ENCODE measurements at places on chromosomes 3 and 15.

DNA sequence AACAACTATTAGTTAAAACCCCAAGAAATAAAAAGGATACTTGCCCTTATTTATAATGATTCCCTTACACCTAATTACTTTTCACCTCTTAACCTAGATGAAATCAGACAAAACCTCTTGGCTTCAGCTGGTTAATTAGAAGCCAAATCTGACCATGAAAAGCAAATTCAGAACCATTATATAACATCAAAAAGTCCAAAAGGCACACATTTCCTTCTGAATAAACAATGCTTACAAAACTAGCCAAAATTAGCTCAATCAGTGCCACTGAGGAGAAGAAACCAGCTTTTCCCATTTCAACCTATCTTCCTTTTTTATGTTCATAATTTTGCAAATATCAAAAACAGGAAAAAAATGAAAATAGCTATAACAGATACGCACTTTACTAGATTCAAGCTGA, 3.2 kb downstream of the EHHADH start:
- DNase-seq, result no peak

GRCh38 chr3:193742628-193743027, 149.6 kb downstream of the OPA1 start:
- no peak for DNase-seq

DNA sequence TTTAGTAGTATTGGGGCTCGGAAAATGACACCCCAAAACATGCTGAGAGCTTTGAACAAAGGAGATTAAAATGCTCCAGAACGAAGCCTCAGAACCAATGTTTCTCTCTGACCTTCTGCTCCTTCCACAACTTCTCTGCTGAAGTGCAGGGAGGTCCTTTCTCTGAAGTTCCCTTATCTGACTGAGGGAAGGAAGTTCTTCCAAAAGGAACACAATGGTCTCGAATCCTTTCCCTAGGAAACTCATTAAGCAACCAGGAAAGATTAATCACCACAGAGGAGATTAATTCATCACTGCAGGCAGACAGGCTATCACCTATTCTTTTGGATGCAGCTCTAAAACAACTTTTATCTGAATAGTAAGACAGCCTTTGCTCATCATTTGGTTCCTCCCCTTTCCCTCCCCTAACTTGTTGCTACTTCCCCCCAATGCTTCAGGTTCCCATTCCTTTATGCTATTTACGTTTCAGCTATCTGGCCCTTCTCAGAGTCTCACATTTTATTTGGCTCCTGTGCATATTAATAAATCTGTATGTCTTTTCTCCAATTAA, 18.2 kb upstream of the WDR49 start:
- DNase-seq, result no peak

DNA sequence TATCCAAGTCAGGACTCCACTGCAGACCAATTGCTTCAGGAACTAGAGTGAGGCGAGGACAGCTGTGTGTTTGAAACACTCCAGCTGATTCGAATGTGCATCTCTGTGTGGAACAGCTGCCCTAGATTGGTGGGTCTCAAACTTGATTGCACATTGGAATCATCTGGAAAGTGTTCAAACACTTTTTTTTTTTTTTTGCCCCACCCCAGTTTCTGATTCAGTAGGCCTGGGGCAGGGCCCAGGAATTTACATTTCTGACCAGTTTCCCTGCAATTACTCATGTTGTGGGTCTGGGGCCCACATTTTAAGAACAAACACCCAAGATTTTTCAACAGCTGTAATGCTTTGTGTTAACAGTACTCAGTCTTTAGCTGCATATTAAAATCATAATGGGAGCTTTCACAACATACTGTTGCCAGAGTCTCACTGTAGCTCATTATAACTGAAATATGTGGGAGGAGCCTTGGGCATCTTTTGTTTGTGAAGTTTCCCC, 156.6 kb downstream of the NR1D2 start:
- no peak for DNase-seq

- DNase-seq, result no peak
These were observed 524.2 kb downstream of the NLGN1 start for GRCh38 chr3:173921732-173922131.

DNA sequence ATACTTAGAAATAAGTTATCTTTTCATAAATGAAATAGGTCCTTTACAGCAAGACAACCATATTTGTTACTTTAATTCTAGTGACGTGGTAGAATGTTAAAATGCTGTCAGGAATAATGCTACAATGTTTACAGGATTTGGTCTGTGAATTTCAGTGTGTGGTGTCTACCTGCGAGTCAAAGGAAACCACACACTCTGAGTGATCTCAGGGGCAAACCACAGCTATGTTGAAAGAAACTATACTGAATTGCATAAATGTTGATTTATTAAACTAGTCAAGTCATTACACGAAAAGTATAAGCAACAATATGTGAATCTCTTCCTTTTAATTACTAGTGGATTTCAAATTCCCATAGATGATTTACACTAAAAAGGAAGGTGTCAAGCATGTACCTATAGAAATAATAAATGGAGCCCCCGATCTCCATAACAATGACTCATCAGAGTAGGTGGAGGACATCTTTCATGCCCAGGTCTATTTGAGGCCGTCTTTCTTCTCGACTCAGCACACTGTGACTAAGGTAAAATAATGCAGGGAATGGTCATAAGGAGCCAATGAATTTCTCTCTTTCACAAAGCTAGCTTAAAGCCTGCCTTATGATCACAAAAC, 463.0 kb downstream of the ERC2 start:
- DNase-seq, result no peak

- no peak for DNase-seq
These were observed 108.9 kb downstream of the CCNL1 start for GRCh38 chr3:157051055-157051454.

- no peak for DNase-seq
These were observed 128.8 kb upstream of the LMOD3 start for GRCh38 chr3:69251078-69251805.

GRCh38 chr3:176566757-176567156, 630.5 kb downstream of the TBL1XR1 start:
- no peak for DNase-seq

GRCh38 chr3:62376906-62377877, 3.8 kb upstream of the FEZF2 start:
- DNase-seq, result no peak

DNA sequence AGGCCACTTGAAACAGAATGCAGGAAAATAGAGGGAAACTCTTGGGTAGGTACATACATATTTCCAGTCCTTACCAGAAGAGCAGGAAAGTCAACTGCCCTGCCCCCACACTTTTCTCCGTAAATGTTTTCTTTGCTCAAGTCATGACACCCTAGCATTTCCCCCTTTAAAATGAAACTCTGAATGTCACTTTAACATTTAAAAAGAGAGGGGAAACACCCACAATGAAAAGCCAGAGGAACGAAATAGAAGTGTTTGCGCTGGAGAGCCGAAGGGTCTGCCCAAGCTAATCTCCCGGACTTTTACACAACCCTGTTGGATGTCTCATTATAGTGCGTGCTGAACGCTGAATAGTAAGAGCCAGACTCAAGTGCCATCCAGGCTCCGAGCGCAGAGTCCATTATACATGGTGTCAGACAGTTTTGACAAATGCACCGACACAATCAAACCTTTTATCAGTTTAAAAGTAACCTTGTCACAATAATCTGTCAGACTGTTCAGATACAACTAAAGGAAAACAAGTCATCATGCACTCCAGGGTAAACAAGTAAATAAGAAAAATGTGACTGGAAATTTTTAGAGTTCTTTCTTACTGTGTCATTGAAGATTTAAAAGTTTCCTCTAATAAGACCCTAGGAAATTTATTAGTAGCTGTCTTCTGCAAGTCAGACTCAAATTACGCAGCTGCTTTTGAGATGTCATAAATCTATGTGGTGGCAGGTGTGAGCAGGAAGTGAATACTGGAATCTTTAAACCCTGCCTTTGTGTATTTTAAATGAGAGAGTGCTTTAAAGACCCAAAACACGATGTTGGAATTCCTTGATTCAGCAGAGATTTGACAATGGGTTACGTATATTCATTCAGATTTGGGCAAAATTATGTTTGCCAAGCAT, 159.8 kb downstream of the RBMS3 start:
- no peak for DNase-seq

- DNase-seq, result no peak
These were observed 659.5 kb upstream of the CADM2 start for GRCh38 chr3:84299329-84299728.

GRCh38 chr3:178634975-178635374, 98.7 kb downstream of the KCNMB2 start:
- DNase-seq, result no peak

DNA sequence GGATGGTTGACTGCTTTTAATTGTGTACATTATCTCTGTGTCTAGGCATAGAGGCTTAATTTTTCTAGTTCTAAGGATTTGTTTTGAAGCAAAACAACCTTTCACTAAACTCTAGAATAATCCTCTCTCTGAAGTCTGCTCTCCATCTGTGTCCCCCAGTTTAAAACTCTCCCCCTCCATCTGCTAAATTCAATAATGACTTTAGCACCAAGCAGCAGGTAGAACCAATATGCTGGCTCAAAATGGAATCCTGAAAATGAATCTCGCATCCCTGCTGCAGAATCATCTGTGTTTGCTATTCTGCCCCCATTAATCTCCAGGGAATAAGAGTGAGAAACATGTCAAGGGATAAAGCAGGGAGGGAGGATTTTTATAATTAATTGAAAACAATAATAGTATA, 111.8 kb downstream of the TUSC7 start:
- DNase-seq, result no peak

- no peak for DNase-seq
These were observed 104.3 kb upstream of the TMC3 start for GRCh38 chr15:81478354-81478753.

DNA sequence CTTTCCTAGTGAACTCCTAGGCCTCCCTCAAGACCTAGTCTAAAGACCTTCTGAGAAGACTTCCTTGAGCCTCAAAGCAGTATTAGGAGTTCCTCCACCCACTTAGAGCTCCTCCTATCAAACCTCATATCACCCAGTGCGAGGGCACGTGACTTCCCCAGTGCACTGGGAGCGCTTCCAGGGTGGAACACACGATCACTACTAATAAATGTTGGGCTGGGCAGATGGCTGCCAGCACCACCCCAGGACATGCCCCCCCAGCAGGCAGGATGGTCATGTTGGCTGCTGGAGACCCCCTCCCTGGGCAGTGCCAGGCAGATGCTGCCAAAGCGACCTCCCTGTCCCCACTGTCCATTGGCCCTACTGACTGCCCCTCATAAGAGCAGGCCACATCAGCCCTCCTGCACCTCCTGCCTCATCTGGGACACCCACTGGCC, 8.5 kb upstream of the PLXND1 start:
- DNase-seq, result no peak

DNA sequence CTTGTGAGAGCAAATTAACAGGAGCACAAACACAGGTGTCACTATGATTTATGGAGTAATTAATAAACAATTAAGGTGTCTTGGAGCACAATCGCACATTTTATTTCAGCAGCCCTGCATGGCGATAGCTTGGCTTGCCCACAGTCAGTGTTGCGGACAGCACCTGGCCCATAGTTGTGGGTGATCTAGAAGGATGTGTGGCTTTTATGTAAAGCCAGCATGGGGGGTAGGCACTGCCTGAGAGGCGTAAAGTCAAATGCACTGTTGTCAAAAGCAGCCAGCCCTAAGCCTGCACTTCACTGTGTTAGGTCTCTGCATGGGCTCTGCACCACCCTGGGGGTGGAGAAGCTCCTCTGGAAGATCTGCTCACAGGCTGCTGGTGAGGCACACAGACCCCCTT, 177.4 kb upstream of the PPP2R3A start:
- DNase-seq, result no peak

DNA sequence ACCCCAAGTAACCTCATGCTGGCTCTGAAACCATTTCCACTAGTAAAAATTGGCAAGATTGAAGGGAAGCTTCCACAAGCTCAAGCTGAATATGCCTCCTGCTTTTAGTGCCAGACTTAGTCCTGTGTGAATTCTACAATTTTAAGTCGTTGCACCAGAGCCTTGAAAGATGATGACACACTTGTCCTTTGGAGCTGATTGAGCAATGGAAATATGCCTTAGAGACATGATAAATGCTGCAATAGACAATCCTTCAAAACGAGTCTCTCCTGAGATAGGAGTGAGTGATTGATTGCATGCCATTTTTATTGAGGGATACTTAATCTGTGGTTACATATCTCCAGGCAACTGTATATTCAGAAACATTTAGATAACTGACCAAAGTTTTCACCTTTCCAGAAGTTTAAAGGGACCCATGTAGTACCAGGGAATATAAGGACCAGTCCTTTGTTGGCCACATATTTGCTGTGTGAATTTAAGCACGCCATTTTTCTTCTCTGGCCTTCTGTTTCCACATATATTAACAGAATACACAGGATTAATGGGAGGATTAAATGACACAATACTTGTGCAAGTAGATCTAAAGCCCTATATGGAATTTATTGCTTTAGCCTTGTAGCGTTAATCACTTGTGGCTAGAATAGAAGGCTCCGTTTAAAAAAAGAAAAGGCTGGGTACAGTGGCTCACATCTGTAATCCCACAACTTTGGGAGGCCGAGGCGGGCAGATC, 65.1 kb downstream of the PPARG start:
- DNase-seq, result no peak

GRCh38 chr3:145939431-145939830, 221.6 kb downstream of the PLOD2 start:
- DNase-seq, result no peak

- no peak for DNase-seq
These were observed 19.7 kb downstream of the ABHD2 start for GRCh38 chr15:89107984-89108383.

DNA sequence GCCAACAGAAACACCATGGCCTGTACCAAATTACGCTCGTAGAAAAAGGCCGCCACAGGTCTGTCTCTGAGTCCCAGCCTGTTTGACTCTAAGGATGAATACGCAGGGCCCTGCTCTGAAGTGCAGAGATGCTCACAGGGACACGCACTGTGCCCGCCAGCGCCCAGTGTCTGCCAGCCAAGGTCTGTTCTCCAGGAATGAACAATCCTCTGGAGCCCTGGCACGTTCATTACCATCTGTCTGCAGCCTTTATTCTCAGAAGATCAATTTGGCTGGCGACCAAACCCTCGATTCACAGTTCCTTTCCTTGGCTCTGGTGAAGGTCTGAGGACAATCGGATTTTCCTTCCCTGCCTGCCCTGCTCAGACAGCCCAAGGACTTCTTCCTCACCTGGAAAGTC, 66.3 kb downstream of the NIPA2 start:
- DNase-seq, result no peak

DNA sequence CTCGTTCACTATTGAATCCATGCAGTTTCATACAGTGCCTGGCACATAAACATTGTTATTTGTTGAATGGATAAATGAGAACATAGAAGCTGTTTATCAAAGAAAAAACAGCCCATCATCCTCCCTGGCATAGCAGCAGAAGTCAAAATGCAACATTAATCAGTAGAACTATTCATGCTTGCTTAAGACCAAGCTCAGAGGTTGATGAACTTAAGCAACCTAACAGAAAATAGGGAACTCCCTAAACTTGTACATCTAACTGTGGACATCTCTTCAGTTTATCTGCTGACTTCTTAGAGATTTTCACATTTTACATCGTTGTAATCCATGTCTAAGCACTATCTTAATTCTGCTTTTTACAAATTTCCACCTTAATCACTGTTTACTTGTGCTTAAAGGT, 29.2 kb downstream of the SENP8 start:
- DNase-seq, result no peak

GRCh38 chr3:143791386-143791785, 56.9 kb downstream of the SLC9A9 start:
- no peak for DNase-seq

Measured in HS-5 (cell line).